Activated CD4-positive, CD25-positive, alpha-beta regulatory T cell treated with anti-CD3 and anti-CD28 coated beads, Interleukin-2, amount 50 U/mL, for 24 hours (primary cell): ENCODE measurements at places on chromosomes 1 and 21.

GRCh38 chr1:109628540-109629321 is 9.1 kb downstream of the AMPD2 start:
- no peak for ATAC-seq

GRCh38 chr1:197017558-197018146 is 40.3 kb downstream of the CFHR5 start:
- ATAC-seq: no peak

GRCh38 chr1:197394831-197395608 is 127.0 kb downstream of the CRB1 start:
- ATAC-seq: no peak

DNA sequence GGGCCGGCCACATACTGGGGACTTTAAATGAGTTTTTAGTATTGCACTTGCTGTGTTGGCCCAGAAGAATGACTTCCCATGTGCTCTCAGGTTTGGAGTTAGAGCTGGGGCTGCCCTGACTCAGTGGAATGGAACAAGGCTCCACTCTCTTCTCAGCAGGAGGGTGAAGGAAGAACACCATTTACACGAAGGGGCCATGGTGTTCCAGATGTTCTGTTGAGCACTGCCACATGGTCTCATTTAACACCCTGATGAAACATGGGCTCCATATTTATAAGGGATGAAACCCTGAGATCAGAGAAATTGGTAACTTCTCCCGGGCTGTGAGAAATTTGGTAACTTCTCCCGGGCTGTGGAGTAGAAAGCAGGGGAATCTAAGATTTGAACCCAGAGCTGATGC is 5.8 kb downstream of the PYCR2 start:
- no peak for ATAC-seq

GRCh38 chr1:84797603-84798002 is 95.4 kb downstream of the LPAR3 start:
- ATAC-seq: no peak

DNA sequence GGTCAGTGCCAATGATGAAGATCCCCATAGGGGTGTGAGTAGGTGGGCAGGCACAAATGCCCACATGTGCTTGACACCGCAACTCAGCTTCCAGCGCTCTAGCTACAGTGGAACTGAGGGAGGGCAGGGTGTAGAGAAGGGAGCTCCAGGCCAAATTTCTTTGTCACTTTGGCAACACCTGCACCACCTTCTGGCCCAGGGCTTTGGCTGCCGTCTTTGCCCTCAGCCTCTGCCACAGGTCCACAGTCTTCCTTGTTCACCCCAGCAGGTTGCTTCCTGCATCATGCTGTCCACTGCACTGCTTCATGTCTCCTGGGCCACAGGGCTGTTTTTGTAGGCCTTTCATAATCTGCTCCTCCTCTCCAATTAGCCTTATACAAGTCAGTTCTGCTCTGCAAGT is 20.4 kb upstream of the FMOD start:
- ATAC-seq: no peak

- peak; percentile 49 for ATAC-seq
Observed at GRCh38 chr1:116986421-116987255, 14.9 kb upstream of the CD101 start.

DNA sequence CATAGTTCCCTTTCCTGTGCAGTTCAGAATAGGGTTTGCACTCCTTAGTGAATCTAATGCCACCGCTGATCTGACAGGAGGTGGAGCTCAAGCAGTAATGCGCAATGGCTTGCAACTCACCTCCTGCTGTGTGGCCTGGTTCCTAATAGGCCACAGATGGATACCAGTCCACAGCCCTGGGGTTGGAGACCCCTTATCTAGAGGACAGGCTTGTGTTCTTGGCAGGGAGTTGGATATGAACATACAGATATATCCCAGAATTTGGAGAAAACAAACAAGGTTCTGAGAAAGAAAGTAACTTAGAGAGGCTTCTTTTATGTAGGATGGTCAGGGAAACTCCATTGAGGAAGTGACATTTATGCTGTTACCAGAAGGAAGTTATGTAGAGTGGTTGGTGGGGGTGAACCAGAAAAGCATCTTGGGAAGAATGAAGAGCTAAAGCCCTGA is 5.1 kb upstream of the PTPRC start:
- no peak for ATAC-seq

DNA sequence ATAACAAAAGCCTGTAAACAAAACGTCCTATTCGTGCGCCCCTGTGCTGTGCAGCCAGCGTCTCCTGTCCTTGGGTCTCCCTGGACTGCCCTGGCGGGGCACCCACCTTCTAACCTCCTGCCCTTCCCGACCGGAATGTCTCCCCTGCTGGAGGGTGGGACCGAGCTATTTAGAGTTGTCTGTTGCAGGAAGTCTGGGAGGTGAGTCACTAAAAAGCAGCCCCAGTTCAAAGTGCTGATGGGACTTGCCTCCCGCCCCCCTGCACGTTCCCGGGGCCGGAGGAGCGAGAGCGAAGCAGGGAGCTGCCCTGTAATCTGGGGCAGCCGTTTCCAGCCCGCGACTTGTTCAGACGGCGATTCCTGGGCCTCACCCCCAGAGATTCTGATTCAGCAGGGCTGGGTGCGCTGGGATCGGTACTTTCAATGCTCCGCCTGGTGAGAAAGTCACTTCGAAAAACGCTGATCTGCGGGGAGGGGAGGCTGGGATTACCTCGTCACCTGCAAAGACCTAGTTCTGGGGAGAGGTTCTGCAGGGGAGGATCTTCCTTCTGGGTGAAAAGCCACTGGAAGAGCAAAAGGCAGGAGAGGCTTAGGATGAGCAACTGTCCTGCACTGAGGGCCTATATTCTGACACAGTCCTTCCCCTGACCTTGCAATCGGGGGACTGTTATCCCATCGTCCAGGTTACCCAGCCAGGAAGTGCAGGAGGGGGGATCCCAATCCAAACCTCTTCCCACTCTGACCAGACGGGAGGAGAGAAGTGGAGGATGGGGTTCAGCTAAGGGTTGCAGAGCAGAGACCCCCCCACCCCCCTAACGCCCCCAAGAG is 1.2 kb upstream of the DHRS3 start:
- peak; percentile 36 for ATAC-seq

- ATAC-seq: no peak
Observed at GRCh38 chr1:171762143-171762563, 19.3 kb upstream of the METTL13 start.

- no peak for ATAC-seq
Observed at GRCh38 chr1:111486431-111486830, 12.6 kb downstream of the C1orf162 start.

- ATAC-seq: peak; percentile 65
Observed at GRCh38 chr1:116769561-116769977, 15.3 kb downstream of the CD2 start.

GRCh38 chr1:75392278-75392677 is 218.6 kb downstream of the SLC44A5 start:
- ATAC-seq: no peak

DNA sequence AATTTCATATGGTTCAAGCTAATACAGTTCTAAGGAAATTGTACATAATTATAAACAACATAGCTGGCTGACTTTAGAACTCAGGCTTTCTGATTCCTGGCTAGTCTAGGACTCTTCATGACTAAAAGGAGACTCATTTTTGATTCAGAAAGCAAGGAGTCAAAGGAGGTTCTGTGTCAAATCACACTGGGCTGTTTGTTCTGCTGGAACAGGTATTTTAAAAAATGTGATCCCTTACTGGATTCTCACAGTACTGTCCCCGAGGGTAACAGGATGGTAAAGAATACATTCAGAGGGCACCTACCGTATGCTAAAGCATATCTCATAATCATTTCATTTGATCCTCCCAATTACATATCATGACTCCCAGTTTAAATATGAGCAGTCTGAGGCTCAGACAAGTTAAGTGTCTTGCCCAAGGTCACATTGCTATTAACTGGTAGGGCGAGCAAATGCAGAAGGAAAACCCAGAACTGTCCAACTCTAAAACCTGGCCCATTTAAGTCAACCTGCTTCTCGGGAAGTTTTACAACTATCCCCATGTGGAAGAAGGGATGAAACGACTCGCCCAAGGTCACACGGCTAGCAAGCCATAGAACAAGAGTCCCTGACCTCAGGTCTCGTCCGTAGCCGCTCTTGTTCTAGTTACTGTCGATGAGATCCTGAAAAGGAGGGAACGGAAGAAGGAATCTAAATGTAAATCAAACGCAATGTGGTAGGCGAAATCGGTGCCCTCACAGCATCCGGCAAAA is 675 bp downstream of the MYSM1 start:
- peak; percentile 2 for ATAC-seq
